SHP77 treated with DMSO at 0.1 percent for 48 hours (cell line): ENCODE measurements at places on chromosomes 3 and 15.

DNA sequence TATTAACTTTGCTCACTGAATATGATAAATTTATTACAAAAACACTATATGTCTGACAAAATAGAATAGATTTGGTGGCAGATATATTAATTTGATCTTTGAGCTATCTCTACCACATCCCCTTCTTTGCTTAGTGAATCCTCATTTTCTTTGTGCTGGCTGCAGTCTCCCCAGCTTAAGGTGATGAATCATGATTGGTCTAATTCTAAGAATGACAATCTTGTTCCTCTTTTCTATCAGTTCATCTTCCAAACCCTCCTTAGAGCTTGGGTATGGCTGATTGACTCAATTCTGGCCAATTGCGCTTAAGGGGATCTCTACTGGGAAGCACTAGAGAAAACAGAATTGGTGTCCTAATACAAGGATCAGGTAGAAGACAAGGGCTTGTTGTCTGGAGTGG, 309.6 kb upstream of the GOLIM4 start:
- DNase-seq = no peak

- DNase-seq = no peak
Observed at GRCh38 chr3:167830007-167830406, 94.5 kb downstream of the SERPINI1 start.

DNA sequence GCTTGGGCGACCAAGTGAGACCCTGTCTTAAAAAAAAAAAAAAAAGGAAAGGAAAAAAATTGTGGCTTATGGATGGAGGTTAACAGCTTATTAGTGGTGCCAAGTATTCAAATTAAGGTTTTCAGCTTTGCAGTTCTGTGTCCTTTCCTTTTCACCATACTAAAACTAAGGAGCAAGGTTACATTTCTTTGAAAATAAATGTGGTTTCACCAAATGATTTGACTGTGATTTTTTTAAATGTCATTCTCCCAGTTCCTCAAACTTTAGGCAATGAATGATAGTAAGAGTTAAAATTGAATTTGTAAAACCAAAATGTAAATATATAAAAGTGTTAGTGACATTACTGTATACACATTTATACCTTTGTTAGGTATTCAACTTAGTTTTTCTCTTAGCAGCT, 9.6 kb downstream of the CHRNA5 start:
- DNase-seq = no peak

- no peak for DNase-seq
Observed at GRCh38 chr15:68979006-68979405, 35.5 kb upstream of the NOX5 start.

GRCh38 chr3:31014317-31015040, 120.0 kb upstream of the GADL1 start:
- no peak for DNase-seq

DNA sequence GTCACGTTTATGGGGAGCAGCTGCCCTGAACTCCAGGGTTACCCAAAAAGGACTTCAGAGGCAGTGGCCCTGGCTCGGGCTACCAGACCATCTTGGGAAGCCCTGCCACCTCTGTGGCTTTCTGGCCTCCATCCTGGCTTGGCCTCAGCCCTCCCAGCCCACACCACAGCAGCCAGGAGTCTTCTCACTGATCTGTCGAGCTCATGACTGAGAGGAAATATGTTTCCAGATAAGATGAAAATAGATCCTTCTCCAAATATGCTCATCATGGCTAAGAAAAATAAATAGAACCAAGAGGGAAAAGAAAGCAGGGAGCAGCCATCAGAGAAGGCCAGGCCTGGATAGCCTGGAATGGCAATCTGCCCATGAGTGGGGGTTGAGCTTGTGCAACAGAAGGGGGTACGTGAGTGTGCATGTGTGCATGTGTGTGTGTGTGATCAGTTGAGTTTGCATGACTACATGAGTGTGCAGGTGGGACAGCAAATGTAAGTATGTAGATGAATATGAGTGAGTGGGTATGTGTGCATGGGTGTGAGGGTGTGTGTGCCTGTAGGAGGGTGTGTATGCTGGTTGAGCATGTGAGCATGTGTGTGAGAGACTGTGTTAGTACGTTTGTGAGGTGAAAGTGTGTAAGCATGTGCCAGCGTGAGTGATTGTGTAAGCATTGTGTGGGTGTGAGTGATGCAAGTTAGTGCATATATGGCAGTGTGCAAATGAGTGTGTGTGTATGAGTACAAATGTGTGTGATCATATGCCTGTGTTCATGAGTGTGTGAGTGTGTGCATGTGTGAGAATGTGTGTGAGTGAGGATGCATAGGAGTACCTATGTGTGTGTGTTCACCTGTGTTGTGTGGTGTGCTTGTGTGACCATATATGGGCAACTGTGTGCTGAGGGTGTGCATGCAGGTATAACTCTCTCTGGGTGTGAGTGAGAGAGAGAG, 9.9 kb upstream of the RFT1 start:
- no peak for DNase-seq

GRCh38 chr15:67242708-67243111, 11.8 kb downstream of the AAGAB start:
- no peak for DNase-seq

- no peak for DNase-seq
Observed at GRCh38 chr15:25741256-25741580, 121.9 kb downstream of the ATP10A start.

DNA sequence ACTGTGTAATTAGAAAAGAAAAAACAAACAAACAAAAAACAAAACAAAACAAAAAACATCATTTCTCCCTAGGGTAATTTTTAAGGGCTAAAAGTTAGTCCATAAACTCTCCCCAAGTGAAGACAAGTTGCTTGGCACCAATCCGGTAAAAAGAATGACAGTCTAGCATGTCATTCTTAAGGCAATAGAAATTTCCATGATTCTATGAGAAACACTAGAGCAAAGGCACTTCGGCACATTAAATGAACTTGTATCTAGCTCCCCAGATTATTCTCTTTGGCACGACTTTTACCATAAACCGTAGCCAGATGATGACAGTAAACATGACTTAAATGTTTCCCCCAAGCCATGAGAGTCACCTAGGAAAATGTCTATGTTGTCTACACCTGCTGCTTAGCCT, 10.1 kb downstream of the COL8A1 start:
- DNase-seq = no peak

GRCh38 chr3:30835667-30836066, 58.8 kb downstream of the GADL1 start:
- DNase-seq = no peak

DNA sequence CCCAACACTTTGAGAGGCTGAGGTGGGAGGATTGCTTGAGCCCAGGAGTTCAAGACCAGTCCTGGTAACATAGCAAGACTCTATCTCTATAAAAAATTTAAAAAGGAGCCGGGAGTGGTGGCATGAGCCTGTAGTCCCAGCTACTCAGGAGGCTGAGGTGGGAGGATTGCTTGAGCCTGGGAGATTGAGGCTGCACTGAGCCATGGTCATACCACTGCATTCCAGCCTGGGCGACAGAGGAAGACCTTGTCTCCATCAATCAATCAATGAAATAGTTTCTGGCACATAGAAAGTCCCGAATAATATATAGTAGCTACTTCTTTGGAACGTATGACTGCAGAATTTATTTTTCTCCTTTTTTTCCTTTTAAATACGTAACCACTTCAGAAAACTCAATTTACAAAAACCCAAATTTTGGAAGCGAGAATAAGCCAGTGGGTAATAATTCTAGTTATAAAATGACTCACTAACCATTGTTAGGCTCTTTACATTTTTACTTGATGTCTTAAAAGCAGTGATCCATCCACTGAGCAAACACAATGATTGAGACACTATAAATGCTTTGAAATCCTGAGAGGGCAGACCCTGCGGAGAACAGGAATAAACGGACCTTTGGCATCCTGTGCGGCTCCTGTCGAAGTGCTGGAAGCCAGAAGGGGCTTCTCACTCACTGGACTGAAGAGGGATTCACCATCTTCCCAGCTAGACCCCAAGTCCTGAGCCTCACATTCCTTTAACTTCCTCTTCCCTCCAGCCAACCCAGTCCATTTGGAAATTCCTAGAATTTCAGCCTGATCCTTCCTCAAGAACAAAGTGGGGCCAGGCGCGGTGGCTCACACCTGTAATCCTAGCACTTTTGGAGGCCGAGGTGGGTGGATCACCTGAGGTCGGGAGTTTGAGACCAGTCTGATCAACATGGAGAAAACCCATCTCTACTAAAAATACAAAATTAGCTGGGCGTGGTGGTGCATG, 68.4 kb upstream of the MFGE8 start:
- no peak for DNase-seq

DNA sequence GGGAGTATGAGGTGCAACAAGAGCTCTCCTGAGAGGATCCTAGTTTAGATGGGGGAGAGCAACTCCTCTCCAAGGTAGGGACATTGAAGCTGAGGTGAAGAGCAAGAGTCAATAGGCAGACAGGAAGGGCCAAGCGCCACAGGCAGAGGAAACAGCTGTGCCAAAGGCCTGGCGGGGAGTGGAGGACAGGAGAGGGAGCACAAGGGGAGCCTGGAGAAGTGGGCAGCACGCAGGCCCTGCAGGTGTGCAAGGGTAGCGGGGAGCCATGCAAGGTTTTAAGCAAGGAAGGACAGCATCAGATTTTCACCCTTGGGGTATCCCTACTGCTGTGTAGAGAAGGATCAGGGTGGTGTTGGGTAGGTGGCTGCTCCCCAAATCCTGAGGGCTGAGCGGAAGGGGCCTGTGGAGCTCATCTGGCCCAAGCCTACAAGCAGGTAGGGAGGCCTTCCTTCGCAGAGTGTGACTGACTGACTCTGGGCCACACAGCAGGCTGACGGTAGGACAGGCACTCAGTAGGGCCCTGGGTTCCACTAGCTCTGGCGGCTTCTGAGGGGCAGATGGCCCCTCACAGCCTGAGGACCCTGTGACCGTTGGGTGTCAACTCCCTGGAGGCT, 13.3 kb downstream of the CHST13 start:
- no peak for DNase-seq

DNA sequence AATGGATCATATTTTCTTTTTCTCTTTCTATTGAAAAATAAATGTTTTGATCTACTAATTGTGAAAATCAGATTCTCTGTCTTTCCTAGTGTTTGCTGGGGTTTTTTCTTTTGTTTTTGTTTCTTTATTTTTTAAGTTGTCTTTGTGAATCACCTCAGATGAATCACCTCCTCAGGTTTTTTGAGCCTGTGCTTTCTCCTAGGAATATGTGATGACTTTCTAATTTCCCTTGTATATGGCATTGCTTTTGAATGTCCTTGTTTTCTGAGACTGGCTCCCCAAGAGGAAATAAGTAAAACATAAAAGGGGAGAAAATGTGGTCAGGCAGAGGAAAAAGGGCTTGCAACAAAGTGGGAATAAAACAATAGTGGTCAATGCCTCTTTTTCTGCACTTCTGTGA, 750.0 kb downstream of the ZPLD1 start:
- DNase-seq = no peak

DNA sequence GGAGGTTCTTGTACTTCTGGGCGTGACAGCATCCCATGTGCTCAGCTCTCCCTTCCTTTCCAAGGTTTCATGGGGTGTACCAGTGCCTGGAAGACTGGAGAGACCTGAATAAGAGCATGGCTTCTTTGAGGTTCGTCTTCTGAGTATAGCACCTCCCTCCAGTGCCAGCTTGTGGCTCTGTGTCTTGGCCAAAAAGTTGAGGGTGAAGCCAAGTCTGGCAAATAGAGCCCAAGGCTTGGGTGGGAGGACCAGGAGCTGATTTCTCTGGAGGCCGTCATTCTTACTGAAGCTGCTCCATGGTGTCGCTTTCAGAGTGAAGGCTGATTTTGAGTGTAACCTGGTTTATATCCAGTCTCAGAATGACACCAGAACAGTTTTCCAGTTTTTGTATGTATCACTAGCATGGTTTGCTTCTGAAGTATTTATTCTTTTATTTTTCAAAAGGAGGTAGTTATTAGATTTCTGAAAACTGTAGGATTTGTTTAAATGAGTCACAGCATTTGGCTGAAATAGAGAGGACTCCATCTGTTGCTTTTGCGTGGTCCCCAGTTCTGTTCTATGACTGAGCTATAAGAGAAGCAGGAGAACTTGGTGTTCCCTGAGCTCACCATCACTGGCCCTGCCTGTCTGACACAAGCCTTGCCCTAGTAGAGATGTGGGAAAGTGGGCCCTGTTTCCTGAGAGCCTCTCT, 47.2 kb downstream of the BSN start:
- no peak for DNase-seq

DNA sequence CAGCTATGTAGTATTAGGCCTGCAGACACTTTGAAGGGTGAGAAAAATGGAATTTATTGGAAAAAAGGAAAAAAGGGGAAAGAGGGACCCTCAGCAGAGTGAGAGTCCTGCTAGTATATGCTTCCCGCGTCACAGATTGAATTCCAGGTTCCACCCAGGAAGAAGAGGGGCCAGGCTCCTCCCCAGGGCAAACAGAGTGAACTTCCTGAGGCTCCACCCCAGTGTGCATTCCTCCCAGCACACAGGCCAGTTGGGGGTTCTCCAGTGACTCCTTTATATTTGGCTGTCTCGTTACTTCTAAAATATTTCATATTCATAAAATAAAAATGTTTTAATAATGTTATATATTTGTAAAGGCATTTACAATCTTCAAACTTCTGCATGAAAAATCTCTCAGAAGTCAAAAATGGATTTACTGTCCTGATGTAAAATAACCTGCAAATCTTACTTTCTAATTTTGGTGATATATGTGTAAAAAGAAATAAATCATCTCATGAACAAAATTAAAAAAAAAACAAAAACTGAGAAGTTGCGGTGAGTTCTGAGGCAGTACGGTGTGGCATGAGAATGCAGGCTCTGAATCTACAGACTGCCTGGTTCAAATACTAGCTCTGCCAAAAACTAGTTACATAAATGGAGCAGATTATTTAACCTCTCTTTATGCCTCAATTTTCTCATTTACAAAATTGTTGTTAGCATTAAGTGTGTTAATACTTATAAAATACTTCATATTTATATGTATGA, 175.8 kb upstream of the P2RY1 start:
- DNase-seq = no peak

DNA sequence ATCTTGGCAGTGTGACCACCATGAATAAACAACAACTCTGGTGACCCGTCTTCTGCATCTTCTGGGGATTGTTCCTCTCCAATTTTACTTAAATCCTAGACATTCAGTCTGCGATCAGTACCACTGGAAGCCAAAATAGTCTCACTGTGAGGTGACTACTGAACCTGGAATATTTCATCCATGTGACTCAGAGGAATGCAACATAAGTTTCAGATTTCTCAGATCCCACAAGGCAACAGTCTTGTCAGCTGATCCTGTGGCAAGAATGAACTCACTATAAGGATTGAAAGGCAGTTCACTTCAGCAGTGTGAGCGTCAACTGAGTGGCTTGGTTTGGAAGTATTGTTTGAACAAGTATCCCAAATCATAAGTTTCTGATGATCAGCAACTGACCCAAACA, 13.2 kb downstream of the NSUN3 start:
- no peak for DNase-seq

- DNase-seq = no peak
Observed at GRCh38 chr3:33438881-33439545, 1.2 kb downstream of the UBP1 start.

- no peak for DNase-seq
Observed at GRCh38 chr3:38003371-38003816, 12.8 kb downstream of the VILL start.
